ENCODE measurements at places on chromosomes 6 and 20.

DNA sequence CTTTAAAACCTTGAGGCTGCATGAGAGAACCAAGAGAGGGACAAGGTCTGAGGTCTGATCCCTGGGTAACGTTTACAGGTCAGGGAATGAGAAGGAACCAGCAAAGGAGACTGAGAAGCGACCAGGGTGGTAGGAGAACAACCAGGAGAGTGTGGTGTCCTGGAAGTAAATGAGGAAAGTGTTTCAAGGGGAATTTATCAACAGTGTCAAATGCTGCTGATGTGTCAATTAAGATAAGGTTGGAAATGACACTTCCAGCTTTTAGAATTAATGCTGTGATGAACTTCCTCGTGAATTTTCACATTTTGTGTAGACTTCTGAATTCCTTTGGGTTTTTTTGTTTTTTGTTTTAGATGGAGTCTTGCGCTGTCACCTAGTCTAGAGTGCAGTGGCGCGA lies 83.7 kb downstream of the CNBD2 start:
- no peak for DNase-seq

DNA sequence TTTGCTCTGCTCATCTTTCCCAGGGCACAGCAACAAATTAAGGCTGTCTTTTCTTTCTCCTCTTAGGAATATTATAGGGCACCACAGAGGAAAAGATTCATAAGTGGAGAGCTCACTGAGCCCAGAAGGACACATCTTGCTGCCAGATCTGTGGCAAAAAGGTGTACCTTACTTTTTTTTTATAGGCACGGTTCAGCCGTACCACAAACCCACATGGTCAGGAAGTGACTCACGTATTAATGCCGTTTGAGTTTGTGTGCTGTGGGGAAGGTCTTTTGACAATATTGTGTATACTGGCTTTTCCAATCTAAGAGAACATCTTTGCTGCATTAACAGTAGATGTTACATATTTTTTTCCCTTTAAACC lies 28.4 kb downstream of the PAQR8 start:
- DNase-seq, result peak; percentile 61

DNA sequence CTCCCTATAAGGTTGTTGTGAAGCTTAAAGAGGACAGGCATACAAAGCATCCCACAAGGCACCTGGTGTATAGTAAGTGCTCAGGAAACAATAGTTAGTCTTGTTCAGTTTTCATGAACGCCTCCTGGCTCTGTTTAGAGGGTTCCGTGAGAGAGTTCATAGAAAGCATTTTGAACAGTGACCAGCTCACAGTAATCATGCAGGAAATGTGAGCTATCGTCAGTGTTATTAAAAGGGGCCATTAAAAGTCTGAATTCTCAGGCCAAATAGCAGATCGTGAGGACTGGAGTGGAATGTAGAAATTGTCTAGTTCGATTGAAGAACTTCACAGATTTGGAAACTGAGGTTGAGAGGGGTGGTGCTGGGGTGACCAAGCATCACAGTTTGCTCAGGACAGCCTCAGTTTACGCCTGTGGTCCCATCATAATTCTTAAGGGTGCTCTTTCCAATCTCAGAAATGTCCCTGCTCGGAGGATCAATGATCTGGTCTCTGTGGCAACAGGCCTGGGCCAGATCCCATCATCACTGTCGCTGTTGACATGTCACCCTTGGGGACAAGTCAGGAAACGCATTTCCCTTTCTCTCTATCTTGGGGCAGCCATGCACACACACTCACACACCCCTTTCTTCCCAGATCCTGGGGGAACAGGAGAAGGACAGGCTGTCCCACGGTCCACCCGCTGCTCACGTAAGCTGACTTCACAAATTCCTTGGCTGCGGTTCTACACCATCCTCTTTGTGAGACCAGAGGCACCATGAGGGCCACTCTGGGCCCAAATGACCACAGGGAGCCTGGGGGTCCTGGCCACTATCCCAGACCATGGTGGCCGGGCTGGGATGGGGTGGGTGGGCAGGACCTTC lies 7.2 kb downstream of the TGM2 start:
- DNase-seq, result no peak

DNA sequence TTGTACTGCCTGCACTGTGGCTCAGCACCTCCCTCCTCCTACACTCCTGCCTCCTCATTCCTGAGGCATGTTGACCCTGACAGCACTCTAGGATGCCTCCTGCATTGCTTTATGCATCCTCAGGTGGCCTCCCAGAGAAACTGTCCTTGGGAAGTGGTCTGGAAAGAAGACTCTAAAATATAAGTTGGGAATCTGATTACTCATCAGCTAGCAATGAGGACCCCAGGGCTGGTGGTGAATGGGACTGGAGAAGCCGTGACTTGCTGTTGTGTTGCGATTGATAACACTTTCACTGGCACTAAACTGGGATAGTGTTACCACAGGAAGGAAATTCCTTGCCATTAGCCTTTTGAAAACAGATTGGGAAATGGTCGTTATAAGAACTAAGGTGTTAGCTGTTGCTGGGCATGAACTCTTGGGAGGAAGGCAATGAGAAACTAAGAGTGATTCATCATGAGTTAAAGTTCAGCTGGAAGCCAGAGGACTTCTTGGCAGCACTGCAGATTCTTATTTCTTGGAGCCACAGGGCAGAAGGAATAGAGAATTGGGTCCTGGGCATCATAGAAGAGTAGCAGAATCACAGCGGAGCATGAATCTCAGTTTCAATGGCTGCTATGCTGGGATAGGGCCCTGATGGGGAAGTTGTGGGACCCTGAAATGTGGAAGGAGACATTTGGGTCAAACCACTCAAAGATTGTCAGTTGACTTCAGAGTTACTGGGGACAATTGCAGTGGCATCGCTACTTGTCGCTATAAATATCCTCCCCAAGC lies 10.1 kb upstream of the SIRPD start:
- DNase-seq, result peak; percentile 93

DNA sequence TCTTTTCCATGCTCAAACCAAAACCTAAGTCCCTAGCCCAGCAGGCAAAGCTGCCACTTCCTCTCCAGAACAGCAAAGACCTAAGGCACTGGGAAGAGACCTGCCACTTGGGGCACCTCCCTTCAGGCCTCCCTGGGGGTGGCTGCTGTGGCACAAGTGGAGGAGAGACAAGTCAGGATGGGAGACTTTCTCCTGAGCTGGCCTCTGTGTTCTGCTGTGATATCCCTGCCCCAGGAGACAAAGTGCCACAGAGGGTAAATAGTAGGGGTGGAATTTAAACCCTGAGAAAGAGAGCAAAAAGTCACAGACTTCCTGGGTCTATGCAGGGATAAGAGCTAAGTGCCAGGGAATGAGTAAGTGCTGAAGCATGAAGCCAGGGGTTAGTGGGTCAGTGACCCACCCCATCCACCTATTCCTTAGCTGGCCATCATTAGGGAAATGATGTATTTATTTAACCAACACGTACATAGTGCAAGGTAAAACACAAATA lies 84.2 kb downstream of the MRPL14 start:
- peak; percentile 66 for DNase-seq

DNA sequence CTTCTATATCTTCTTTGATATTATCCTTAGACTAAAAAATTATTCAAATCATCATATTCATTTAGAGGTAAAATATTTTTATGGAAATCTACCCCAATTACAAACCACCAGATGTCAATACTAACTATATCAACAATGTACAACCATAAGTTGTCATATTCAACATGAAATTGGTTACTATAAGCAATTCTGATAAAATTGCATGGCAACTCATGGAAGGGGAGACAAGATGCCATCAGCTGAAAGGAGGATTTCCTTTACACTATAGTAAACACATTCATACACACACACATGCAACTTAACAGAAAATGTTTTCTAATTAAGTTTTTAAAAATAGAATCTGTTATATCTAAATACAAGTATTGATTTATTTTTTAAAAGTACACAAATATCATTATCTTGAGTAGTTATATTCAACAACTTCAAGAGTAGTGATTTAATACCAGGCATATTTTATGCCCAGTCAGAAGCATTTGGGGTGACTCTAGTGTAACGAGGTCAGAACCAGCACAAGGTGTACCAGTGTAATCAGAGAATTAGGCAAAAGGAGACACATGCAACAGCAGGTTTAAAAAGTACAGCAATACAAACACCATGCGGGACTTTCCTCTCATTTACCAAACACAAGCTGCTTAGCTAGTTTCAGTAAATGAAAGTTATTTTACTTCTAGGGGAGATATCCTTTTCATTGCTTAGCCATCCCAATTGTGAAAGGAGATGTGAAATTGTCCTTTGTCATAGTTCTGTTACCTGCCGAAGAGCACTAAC lies 1.0 kb downstream of the FILIP1 start:
- DNase-seq, result no peak

DNA sequence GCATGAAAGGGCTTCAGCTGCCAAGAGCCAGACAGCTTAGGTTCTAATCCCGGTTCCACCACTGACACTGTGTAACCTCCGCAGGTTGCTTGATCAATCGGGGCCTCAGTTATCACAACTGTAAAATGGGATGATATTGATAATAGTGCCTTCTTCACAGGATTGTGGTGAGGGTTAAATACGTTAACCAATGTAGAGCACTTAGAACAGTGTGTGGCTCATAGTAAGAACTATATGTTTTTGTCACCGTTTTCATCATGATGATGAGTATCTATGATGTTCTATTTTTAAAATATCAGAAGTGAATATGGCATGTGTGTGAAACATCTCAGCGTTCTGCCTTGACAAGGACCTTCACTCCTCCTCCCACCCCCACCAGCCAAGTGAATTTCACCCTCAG lies 10.3 kb upstream of the MAPK13 start:
- DNase-seq, result no peak

DNA sequence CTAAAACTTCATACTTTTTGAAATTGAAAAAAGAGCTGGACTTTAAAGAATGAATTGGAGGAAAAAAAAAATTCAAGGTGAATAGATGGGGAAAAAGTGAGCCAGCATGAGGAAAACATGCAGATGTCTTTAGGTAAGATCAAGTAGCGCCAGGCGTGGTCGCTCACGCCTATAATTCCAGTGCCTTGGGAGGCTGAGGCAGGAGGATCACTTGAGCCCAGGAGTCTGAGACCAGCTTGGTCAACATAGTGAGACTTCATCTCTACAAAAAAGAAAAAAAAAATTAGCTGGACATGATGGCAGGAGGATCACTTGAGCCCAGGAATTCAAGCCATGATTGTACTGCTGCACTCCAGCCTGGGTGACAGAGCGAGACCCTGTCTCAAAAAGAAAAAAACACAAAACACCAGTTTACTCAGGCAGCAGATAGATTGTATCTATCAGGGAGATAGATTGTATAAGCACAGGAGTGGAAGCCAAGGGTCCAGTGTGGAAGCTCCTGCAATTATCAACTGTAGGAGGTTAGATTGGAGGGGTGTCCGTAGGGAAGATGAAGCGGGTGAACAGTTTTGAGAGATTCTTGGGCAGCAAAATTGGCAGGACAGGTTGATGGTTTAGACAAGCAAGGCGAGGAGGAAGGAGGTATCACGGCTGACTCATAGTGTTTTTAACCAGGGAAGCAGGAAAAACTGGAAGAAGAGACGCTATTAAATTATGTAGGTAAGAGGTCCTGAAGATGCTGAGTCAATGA lies 97.6 kb upstream of the ZNF217 start:
- no peak for DNase-seq

GRCh38 chr20:32021091-32021490 lies 10.9 kb downstream of the CCM2L start:
- DNase-seq, result no peak

- no peak for DNase-seq
These were observed 8.5 kb downstream of the SPTLC3 start for GRCh38 chr20:13017235-13017634.

GRCh38 chr6:163698086-163698485 lies 283.6 kb downstream of the QKI start:
- no peak for DNase-seq

DNA sequence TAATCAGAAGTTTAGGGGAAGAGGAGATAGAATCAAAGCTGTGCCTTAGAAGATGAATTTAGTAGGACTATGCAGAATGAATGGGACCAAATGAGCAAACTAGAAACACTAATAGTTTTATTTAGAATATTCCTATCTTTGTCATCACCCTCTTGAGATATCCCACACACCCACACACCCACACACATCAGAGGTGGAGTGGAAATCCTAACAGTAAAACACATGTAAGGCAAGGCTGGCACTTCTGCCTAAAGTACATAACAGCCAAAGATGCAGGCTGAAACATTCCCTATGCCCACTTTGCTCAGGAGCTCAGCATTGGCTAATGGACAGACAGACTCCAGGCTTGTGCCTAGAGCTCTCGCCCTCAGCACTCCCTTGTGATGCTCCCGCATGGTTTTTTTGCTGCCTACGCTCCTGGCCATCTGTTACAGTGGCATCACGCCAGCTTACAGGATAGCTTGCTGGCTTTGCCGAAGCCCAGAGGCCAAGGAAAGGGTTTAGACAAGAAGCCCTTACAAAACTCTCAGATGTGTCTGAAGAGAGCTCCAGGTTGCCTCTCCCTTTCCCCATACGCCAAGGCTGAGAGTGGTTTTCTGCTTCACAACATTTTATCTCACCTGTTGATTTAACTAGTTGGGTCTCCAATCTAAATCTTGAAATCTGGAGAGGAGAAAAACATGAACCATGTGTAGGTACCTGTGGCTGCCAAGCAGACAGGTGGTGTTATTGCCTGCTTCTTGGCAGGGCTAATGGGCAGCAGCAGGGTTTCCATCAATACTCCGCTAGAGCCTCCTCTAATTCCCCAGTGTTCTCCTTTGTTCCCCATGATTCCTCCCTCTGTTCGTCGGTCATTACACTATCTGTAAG lies 282.6 kb upstream of the ID4 start:
- no peak for DNase-seq

- DNase-seq, result no peak
These were observed 30.5 kb upstream of the SMIM8 start for GRCh38 chr6:87291883-87292282.
